ENCODE measurements at places on chromosomes 5 and 9.

GRCh38 chr5:152632360-152632759 lies 227.3 kb upstream of the NMUR2 start:
- DNase-seq, result no peak

DNA sequence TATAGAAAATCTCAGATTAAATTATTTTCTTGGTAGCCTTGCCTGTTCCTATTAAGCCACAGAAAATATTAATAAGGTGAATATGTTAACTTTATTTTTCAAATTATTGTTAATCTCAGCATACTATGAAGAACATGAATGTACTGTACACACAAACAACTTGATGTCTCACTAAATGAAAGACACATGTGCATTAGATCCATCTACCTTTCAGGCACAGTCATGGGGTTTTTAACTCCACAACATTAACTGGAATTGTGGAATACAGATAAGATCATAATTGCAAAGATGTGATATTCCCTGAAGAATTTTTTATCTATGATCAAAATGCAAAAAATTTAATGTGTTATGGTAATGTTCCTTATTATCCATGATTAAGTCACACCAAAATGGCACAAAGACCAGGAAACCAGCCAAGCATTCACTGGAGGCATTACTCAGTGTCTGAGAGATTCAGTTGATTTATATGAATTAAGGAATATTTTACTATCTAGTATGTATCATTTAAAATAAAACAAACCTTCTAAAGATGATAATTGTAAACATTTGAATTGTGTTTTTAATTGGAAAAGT lies 150.0 kb upstream of the VCAN start:
- no peak for DNase-seq

DNA sequence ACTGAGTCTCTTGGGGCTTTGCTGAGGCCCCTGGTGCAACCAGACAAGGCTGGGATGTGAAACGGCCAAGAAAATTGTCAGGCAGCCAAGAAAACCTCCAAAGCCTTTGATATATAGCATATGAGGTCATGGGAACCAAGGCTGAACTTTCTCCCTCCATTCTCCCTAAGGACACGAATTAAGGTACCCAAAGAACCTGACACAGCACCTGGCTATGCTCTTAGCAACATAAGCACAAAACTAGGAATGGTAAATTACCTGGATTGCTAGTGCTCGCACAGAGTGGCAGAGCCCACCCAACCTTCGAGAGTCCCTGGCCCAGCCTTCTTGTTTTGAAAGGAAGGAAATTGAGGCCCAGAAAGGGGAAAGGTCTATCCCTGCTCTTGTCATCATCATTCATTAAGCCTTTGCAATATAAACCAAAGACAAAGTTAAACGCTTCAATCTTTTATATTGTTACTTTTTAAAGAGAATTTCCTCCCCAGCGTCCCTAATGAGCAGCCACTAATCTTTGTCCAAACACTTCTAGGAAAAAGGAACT lies 220.0 kb upstream of the NR4A3 start:
- DNase-seq, result no peak

DNA sequence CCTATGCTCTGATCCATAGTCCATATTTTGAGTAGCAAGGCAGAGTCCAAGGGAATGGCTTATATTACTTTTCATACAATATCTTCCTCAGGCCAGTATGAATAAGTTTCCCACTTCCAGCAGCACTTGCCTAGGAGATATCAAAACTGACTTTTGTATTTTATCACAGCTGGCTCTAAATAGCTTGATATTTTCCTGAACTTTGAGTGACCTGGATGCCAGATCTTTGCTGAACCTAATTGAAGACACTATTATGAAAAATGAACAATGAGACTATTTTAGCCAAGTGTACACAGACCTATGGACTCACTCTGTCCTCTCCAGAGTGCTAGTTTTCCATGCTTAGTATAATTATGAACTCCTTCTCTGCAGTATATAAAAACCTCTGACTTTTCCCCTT lies 475.6 kb upstream of the PTGER4 start:
- no peak for DNase-seq

- DNase-seq, result no peak
These were observed 602.6 kb downstream of the MTRR start for GRCh38 chr5:8471581-8471980.

GRCh38 chr5:147504535-147504934 lies 5.3 kb downstream of the DPYSL3 start:
- no peak for DNase-seq

GRCh38 chr9:38030658-38031057 lies 38.4 kb downstream of the SHB start:
- DNase-seq, result no peak

GRCh38 chr5:149320791-149321330 lies 24.4 kb upstream of the GRPEL2 start:
- no peak for DNase-seq

- DNase-seq, result no peak
These were observed 124.3 kb upstream of the MOCS2 start for GRCh38 chr5:53233645-53234405.

DNA sequence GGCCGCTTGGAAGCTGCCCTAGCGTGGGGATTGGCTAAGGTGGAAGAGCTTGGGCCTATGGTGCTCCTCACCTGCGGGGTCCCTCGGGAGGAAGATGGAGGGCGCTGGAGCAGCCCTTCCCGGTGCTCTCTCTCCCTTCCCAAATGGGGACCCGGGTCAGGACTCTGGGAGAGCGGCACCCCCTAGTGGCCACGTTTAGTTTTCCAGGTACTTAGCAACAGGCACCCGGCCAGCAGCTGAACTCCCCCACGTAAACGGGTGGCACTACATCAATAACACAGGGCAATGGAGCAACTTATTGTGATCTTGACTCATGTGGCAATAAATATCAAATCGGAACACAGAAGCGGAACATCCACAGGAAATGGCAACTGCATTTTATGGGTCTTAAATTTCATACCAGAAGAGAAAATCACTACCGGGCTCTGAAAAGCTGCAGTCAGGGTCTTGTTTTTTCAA lies 316.6 kb downstream of the AGTPBP1 start:
- peak; percentile 63 for DNase-seq

GRCh38 chr5:108655750-108656450 lies 91.8 kb upstream of the FER start:
- DNase-seq, result no peak

DNA sequence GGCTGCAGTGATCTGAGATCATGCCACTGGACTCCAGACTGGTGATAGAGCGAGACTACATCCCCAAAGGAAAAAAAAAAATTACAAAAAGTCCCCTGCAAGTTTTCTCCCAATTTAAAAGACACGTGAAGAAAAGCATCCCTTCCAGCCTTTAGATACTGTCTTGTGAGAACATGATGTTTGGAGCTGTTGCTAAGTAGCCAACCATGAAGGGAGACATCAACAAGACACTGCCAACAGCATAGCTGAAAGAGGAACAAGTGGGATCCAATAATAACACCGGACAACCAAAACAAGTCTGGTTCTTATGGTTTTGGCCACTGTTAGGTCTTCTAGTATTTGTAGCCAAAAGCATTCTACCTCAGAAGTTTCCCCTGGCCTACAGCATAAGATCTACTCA lies 118.9 kb upstream of the CCDC180 start:
- no peak for DNase-seq

DNA sequence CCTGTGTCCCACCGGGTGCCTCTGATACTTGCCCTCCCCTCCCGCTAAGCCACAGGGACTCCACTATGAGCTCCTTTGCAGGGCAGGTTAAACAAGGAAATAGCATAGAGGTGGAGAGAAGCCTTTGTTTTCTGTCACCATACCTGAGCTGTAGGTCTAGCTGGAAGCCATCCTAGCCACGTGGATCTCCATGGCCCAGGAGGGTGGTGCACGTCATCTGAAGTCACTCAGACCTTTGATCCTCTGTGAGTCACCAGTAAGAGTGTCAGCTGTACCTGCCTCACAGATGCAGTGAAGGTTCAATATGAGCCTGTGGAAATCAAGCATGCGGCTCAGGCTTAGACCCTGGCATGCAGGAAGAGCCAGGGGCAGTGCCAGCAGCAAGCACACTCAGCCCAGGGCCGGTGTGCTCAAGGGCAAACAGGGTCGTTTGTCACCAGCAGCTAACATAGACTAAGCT lies 55.1 kb downstream of the ASS1 start:
- no peak for DNase-seq

DNA sequence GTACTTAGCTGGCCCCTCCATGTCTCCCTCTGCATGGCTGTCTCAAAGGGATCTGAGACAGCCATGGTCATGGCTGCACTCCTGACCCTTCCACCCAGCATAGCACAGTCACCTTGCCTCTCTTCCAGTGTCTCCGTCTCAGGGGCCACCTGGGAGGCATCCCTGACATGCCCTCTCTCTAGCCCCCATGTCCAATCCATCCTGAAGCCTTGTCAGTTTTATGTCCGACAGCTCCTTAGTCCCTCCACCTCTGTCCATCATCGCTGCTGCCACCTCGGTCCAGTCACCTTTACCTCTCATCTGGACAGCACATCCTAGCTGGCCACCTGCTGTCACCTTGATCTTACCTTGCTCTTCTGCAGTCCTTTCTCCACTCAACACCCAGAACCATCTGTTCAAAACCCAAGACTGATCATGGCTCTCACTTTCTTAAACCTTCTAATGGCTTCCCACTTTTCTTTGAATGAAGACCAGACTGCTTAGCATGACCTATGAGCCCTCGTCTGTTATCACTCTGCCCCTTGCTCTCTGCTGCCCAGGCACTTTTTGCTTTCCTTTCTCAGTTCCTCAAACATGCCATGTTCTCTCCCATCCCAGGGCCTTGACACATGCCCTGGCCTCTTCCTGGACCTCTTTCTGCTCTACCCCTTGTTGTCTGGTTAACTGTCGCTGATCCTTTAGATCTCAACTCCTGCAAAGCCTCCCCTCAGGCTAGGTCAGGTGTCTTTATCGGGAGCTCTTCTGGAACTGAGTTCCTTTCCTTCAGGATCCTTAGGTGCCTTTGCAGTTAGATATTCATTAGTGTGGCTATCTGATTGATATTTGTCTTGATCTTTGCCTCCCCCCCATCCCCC lies 181.8 kb upstream of the PITX1 start:
- DNase-seq, result no peak

DNA sequence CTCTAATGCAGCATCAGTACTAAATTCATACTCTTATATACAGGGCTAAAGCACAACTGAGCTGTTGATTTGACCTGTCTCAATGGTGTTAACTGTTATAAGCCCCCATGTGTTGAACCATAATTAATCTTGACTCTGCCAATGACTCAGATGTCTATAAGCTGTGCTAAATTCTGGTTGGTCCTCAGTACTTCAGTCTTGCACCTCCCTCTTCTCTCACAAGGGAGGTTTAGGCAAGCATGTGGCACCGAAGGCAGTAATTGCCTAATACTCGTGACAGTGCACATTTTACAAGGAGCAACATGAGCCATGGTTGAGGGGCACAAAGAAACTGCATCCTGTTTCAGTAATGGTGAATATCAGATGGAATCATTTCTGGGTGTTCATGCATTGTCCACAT lies 255.9 kb downstream of the TRPM3 start:
- DNase-seq, result no peak

GRCh38 chr5:149614034-149614907 lies 33.0 kb downstream of the ARHGEF37 start:
- no peak for DNase-seq

DNA sequence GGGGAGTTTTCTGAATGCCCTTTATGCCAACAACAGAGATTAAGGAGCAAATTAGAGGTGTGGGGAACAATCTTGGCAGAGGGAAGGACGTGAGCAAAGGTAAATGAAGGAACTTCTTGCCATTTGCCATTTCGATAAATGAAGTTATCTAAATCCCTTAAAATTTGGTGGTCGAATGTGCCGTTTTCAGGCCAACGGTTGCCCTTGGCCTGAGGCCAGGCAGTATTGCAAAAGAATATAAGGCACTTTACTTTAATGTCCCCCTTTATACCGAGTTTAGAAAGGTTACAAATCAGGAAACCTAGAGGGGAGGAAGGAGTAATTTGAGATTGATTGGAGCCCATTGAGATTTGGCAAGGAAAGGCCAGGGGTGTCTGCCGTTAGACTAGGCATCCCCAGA lies 26.3 kb downstream of the C9orf50 start:
- DNase-seq, result no peak

GRCh38 chr9:94675008-94675881 lies 35.9 kb upstream of the FBP1 start:
- DNase-seq, result no peak

GRCh38 chr9:36318212-36318802 lies 60.1 kb upstream of the GNE start:
- no peak for DNase-seq

- no peak for DNase-seq
These were observed 66.3 kb downstream of the RCL1 start for GRCh38 chr9:4859035-4859434.

GRCh38 chr9:98755006-98755618 lies 41.2 kb downstream of the ANKS6 start:
- no peak for DNase-seq

DNA sequence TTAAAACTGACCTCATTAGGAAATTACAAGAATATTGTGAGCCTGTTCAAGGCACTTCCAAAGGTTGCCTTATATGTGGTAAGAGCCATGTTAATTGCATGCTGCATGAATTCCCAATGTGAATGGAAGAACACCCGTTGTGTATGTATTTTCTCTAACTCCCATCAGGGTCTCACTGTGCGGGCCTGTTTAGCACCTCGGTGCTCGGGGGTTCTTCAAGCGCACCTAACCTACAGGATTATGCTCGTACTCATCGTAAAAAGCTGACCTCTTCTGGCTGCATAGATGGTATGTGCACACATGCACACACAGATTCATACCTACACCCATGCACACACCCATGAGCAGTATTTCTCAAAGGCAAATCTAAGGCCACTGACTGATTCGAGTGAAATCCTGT lies 66.1 kb downstream of the PPIP5K2 start:
- no peak for DNase-seq

GRCh38 chr5:80987078-80987766 lies 27.1 kb downstream of the RASGRF2 start:
- no peak for DNase-seq

GRCh38 chr9:98873951-98874371 lies 66.5 kb downstream of the GALNT12 start:
- DNase-seq, result no peak

DNA sequence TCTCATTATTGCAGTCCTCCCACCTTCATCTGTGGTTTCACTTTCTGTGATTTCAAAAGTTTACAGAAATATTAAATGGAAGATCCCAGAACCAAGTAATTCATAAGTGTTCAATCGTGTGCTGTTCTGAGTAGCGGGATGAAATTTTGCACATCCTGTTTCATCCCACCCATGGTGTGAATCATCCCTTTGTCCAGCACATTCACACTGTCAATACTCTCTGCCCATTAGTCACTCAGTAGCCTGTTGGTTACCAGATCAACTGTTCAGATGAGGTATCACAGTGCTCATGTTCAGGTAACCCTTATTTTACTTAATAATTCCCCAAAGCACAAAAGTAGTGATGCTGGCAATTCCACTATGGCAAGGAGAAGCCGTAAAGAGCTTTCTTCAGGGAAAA lies 26.8 kb downstream of the FAM81B start:
- no peak for DNase-seq

GRCh38 chr9:37706290-37706689 lies 47.3 kb upstream of the TRMT10B start:
- no peak for DNase-seq

GRCh38 chr5:491119-491855 lies 33.0 kb downstream of the SLC9A3 start:
- no peak for DNase-seq
